CD4-positive, alpha-beta T cell treated with Interleukin-6 for 4 hours (primary cell): ENCODE measurements at places on chromosomes 5 and 9.

- DNase-seq: no peak
Observed at GRCh38 chr9:133405508-133406438, 12.0 kb downstream of the REXO4 start.

- DNase-seq: no peak
Observed at GRCh38 chr5:5665225-5666075, 243.0 kb downstream of the ICE1 start.

- no peak for DNase-seq
Observed at GRCh38 chr5:29262339-29263123, 1931.0 kb upstream of the CDH6 start.

GRCh38 chr5:351921-352245 lies 30.4 kb downstream of the AHRR start:
- no peak for DNase-seq

- DNase-seq: no peak
Observed at GRCh38 chr9:113808391-113809358, 67.4 kb upstream of the ZNF618 start.

DNA sequence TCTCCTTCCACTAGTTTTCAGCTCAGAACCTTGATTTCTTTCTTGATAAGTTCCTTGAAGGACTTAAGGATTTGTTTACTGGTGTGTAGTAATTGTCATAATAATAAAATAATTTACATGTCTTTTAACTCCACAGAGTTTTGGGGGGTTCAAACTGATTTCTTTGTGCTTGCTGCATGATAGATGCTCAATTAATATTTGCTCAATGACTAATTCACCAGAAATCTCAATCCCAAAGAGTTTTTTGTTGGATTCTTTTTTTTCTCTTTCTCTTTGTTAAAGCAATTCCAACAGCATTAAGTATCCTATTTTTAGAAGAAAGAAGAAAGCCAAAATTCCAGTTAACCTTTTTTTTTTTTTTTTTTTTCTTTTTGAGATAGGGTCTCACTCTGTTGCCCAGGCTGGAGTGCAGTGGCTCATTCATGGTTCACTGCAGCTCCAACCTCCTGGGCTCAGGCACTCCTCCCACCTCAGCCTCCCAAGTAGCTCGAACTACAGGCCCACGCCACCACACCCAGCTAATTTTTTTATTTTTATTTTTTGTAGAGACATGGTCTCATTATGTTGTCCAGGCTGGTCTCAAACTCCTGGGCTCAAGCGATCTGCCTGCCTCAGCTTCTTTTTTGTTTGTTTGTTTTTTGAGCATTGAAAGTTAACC lies 10.8 kb downstream of the FAF2 start:
- no peak for DNase-seq

DNA sequence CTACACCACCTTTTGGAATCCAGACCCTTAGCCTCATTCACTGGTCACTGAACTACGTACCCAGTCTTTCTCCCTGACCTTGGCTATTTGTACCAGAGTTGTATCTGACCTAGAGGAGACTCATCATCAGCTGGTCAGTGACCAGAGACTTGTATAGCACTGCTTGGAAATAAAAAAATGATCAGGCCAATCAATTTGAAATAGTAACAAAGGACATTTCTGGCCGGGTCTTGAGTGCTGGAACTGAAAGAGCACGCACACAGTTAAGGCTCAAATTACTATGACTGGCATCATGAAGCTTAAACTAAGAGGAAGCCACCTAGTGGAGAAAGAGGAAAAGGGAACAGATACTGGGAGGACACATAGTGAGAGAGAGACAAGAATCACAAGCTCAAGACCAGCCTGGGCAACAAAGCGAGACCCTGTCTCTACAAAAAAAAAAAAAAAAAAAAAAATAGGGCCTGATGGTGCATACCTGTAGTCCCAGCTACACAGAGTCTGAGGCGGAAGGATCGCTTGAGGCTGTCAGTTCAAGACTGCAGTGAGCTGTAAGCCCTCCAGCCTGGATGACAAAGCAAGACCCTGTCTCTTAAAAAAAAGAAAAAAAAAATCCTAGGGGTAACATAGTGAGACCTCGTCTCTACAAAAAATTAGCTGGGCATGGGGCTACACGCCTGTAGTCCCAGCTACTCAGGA lies 12.8 kb upstream of the SRP19 start:
- DNase-seq: no peak

DNA sequence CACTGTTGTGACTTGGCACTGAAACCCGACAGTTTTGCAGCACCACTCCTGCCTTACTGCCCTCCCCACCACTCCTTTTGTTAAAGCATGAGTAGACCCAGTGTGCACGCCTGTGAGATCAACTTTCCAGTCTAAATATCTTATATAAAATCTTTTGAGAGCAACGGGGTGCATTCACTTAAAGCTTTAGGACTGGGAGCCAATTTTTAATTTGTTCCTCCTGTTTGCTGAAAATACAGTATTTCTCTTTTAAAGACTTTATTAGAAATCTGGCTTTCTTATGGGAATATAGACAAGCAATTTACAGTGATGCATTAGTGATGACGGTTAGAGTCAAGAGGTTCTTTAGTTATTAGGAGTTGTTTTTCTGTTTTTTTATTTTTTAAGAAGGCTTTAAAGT lies 397.5 kb downstream of the TMEM167A start:
- no peak for DNase-seq

GRCh38 chr9:87122947-87123685 lies 175.8 kb upstream of the GAS1 start:
- DNase-seq: no peak

DNA sequence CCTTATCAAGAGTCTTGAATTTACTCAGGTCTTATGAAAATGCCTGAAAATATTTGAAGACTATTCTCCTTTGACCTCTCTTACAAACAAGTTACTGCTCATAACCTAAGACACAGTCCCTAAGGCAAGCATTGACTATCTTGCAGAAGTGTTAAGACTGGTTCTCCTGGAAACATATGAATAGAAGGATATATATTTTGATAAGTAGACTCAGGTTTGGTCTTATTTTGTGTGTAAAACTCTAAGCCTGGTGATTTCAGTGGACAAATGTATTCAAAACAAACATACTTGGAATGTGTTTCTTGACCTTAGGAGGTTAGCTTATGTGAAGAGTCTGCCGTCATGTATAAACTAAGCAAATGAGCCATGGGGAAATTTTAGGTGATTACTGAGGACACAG lies 7.5 kb upstream of the UBQLN1 start:
- DNase-seq: no peak

GRCh38 chr5:56446728-56447127 lies 213.6 kb upstream of the ANKRD55 start:
- no peak for DNase-seq

DNA sequence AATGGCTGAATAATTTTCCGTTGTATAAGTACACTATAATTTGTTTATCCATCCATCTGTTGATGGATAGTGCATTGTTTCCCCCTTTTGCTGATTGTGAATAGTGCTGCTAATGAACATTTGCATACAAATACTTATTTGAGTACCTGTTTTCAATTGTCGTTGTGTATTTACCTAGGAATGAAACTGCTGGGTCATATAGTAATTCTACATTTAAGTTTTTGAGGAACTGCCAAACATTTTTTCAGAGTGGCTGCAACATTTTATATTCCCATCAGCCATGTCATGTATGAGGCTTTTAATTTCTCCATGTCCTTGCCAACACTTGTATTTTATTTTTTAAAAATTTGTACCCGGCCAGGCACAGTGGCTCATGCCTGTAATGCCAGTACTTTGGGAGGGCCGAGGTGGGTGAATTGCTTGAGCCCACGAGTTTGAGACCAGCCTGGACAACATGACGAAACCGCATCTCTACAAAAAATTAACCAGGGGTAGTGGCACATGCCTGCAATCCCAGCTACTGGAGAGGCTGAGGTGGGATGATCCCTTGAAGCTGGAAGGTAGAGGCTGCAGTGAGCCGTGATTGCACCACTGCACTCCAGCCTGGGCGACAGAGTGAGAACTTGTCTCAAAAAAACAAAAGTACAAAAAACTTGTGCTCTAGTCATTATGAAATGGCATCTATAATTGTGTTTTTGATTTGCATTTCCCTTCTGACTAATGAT lies 2.2 kb upstream of the ANXA6 start:
- no peak for DNase-seq

GRCh38 chr5:169707686-169708085 lies 70.6 kb downstream of the DOCK2 start:
- no peak for DNase-seq

DNA sequence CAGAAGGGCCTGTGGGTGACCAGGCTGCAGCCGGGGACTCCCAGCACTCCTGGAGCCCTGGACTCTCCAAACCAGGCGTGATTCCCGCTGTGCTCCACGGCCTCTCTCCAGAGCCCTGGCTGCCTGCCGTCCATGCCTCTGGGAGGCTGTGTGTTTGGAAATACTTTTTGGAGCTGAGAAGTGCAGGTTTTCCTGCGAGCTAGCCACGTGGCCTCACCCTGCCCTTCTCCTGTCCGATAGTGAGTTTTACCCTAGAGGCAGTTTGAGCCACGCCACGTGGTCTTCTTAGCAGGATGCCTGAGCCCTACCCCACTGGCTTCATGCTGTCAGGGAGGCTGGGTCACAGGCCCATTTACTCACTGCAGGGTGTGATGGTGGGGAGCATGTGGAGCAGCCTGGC lies 71.3 kb downstream of the COL5A1 start:
- DNase-seq: no peak

DNA sequence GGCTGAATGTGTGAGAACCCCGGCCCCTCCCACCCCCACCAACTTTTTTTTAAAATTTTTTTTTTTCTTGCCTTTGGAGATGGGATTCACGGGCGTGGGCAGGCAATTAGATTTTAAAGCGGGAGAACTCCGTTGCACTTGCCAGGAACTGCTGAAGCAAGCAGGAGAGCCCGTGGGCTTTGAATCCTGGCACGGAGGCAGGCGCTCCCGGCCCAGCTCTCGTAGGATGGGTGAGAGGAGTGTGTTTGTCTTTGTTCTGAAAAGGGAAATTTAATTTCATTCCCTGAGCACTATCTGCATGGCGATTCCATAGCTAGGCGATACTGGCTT lies 54.3 kb upstream of the BOD1 start:
- DNase-seq: no peak

DNA sequence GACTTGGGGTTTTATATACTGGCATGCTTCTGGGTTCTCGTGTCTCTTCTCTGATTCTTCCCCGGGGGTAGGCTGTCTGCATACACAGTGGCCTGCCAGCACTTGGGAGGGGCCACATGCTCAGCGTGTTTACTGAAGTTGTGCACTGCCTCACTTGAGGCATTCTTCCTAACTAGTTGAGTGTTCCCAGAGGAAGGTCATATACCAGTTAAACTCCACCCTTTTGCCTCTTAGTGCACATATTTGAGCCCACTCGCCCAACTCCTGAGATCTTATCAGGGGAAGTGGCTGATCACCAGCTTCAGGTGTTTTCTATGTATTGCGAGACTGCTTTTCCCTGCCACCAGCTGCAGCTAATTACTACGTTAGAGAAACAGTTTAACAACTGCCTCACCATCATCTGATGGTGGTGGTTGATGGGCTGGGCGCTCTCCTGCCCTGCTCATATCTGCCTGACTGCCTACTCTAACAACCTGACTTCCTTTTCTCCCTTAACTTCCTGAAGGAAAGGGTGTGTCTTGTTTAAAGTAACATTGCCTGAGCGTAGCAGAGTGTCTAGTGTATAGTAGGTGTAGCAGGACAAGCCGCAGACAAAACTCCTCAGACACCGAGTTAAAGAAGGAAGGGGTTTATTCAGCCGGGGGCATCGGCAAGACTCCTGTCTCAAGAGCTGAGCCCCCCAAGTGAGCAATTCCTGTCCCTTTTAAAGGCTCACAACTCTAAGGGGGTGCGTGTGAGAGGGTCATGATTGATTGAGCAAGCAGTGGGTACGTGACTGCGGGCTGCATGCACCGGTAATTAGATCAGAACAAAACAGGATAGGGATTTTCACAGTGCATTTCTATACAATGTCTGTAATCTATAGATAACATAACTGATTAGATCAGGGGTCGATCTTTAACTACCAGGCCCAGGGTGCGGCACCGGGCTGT lies 60.1 kb upstream of the CLINT1 start:
- peak; percentile 14 for DNase-seq

DNA sequence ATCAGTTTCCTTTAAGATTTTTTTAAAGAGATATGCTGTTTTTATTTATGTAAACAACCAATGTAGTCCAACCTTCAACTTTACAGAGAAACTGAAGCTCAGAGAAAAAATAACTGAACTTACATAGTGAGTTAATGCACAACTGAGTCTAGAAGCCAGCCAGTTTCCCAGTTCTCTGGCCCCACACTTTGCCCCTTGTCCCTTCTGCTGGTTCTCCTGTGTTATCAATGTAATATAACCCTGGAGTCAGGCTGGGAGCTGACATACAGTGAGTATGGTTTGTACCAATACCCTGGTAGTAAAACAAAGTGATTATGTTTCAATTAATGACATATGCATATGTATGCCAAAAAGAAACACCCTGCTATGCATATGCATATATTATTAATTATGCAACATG lies 32.2 kb upstream of the GRIA1 start:
- no peak for DNase-seq

GRCh38 chr5:79963261-79964061 lies 27.6 kb downstream of the MTX3 start:
- DNase-seq: no peak

DNA sequence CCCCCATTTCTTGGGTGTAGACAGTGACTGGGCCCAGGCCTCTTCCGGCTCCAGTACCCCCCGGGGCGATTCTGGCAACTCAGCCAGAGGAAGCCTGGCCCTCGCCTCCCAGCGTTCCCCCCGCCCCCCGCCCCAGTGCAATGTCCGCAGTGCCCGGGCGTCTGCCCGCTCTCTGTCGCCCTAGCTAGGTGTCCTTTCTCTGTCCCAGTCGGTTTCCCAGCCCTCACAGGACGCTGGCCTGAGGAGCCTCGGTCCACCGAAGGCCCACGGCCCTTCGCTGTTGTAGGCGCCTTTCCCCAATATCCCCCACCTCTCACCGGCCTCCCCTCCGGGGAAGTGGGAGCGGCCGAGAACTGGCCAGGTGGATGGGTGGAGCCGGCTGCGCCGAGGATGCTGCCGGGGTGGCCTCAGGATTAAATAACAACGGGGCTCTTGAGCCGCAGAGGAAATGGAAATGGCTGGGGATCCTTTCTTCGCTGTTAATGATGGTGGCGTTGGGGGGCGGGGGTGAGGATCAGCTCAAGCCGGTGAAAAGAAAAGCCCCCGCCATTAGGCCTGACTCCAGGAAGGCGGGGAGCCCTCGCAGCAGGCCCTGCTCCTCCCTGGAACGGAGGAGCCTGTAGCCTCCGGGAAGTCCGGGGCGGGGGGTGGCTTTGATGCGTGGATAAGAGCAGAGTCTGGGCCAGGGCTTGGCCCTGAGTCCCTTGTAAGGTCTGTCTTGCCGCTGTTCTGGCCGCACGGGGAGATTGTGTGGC lies 1.1 kb upstream of the SPRY4 start:
- DNase-seq: peak; percentile 19
